Adipocyte (in vitro differentiated cells): ENCODE measurements at places on chromosomes 7 and 10.

DNA sequence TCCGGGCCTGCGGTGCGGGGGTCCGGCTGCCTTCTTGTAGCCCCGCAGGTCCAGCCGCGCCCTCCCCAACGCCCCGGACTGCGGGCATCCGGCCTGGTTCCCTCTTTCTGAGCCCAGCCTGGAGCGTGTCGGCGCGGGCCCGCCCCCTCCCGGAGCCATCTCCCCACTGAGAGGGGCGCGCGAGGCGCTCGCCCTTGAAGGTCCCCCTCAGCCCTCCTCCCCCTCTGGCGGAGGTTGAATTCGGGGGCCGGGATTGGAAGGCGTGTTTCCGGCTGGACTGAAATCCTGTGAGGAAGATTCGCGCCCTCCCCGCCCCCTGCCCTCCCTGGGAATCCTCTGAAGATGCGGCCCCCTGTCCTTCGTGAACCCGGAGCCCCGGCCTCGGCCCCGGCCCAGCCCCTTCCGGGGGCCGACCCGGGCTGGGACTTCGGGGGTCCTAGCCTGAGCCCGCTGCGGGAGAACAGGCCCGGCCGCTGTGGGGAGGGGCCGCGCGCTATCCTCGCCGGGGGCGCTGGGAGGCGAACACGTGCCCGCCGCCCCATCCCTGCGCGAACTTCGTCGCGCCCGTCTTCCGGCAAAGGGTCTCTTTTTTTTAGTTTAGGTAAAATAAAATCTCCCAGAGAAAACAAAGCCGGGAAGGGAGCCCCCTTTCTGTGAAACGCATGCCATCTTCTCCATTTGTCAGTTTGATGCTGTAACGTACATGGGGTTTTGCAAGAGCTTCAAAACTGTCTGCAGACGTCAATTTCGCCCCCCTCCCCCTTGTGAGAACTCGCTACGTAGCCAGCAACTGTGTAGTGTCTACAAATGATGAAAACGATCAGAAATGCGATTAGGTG lies 636 bp downstream of the PDCD4 start:
- DNase-seq: peak; percentile 89

DNA sequence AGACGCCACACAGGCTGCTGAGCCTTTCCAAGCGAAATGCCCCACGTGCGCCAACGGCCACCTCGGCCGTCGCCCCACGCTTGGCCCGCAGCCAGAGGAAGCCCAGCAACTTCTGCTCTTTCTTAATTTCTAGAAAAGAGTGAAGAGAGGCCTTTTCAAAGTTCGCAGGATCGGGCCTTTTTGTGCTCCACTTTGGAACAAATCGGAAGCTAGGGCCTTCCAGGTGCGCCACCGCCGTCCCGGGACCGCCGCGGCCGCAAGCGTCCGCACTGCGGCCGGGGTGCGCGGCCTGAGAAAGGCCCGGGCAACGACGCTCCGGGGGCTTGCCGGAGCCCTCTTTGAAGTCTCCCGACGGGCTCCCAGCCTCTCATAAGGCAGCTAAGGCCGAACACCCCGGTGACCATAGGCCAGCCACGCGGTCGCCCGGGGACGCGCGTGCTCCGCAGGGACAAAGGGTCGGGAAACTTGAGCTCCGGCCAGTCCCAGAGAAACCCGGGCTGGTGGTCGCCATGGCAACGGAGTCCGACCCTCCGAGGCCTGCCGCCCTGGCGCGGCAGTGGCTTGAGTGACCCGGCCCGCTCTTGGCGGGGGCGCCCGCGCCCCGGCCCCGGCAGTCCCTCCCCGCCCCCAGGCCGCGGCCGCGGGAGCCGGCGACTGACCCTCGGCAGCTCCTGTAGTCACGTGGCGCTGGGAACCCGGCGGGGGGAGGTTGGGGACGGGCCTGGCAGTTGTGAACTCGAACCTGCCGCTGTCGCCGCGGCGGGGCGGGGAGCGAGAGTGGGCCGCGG lies at the start of gene REPIN1:
Gene REPIN1, plus strand, starts transcription at position 727 of the 788 bp plus-strand sequence. CDS start 890 bp downstream, outside the sequence.
- DNase-seq: peak; percentile 87

DNA sequence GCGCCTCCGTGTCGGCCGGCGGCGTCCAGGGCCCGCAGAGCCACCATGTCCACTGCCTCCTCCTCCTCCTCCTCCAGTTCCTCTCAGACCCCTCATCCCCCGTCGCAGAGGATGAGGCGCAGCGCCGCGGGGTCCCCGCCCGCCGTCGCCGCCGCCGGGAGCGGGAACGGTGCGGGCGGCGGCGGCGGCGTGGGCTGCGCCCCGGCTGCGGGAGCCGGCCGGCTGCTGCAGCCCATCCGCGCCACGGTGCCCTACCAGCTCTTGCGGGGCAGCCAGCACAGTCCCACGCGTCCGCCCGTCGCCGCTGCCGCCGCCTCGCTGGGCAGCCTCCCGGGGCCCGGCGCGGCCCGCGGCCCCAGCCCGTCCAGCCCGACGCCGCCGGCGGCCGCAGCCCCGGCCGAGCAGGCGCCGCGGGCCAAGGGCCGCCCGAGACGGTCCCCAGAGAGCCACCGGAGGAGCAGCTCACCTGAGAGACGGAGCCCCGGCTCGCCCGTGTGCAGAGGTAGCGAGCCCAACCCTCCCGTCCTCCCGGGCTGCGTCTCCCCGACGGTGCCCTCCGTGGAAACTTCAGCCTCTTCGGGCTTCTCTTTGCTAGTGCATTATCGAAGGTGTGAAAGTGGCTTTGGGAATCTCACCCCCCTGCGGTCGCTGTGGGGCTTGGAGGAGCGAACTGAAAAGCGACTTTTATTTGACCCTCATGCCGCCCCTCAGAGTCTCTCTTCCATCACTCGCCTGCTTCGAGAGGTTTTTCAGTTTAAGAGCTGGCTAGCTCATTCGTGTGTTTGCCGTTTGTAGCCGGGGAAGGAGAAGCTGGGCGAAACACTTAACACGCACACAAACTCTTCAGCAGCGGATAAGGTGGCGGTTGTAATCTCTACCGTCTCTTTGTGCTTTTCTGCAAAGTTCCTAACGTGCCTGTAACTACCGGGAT lies 975 bp downstream of the GLCCI1 start:
- peak; percentile 55 for DNase-seq

- no peak for DNase-seq
Observed at GRCh38 chr7:28700096-28700495, 258.0 kb downstream of the TRIL start.

DNA sequence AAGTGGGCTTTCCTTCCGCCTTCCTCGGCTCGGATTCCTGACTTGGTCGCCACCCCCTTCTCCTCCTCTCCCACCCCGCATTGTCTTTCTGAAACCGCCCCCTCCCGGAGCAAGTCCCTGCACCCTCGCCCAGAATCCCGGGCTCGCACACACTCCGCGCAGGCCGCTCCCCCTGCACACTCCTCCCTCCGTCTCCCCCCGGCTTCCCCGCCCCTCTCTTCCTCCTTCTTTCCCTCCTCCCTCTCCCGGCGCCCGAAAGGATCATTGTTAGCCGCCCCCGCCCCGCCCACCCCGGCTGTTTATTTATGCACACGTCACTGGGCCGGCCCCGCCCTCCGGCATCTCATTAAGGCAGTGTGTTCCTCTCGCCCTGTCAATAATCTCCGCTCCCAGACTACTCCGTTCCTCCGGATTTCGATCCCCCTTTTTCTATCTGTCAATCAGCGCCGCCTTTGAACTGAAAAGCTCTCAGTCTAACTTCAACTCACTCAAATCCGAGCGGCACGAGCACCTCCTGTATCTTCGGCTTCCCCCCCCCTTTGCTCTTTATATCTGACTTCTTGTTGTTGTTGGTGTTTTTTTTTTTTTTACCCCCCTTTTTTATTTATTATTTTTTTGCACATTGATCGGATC lies at the start of gene TCF7L2:
Gene TCF7L2, plus strand, starts transcription at position 373 of the 633 bp plus-strand sequence. CDS start 510 bp downstream, outside the sequence.
- DNase-seq: peak; percentile 99

DNA sequence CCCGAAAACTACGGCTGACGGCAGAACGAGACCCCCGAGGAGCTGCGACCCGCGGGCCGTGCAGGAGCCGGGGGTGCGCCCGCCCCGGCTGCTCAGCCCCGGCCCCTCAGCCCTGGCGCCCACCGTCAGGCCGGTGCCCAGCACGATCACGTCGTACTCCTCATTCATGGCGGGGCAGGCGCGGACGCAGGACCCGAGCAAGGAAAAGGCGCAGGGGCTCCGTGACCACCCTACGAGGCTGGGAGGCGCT lies 218 bp downstream of the GDI2 start:
- DNase-seq: no peak

DNA sequence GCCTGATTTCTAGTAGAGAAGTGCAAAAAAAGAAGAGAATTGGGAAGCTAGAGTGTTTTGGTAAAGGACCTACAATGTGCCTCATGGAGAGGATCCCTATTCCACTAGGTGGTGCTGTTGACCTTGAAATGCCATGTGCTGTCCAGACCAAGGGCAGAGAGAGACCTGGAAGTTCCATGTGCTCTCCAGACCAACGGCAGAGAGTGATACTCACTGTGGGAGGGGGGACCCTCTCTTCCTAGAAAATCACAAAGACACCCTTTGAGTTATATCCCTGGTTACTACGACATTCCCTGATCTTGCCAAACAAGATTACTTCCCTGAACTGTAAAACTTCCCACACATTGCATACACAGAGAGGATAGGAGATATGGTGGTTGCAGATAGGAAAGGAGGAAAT lies 212.7 kb upstream of the ZNF804B start:
- DNase-seq: no peak

GRCh38 chr10:62414359-62414758 lies 40.2 kb downstream of the ZNF365 start:
- DNase-seq: no peak

DNA sequence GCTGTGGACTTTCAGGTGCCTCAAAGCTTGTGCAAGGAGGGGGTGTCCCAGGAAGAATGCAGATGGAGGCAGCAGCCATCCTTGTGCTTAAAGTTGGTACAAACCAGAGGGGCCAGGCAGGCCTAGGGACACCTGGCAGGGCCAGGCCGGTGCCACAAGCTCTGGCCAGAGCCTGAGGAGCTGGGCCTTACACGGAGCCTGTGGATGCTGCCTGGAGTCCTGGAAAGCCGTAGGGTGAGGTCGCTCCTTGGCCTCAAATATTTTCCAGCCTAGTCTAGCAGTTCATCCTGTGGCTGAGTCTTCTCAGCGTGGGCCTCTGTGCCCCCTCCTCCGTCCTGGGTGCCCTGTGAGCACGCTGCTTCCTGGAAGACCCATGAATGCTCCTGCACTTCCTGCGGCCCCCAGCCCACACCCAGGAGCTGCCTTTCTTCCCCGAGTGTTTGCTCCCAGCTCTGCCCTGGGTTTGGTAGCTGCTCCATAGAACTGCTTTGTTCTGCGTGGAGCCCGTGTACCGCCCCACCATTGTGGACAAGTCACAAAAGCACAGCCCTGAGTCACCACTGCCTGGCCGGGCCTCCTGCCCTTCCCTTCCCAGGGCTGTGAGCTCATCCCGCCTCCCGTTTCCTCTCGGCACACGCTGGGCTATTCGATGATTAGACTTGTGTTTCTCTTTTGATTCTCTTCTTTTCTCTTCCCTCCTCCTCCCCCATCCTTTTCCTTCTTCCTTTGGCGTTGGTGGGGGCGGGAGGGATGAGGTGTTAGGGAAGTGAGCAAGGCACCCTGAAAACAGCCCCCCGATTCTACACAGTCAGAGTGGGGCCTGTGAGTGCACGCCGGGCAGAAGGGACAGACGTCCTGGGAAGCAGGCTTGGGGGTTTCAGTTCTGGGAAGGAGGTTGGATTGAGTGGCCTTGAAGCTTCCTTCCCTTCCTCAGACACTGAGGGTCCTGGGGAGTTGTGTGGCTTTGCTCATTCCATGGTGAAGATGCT lies 73.2 kb upstream of the SHH start:
- DNase-seq: peak; percentile 2

GRCh38 chr10:77261146-77261545 lies 376.5 kb downstream of the KCNMA1 start:
- no peak for DNase-seq

GRCh38 chr7:43779045-43779812 lies 20.7 kb downstream of the BLVRA start:
- DNase-seq: no peak

- no peak for DNase-seq
Observed at GRCh38 chr10:61784354-61785133, 117.0 kb upstream of the ARID5B start.

- DNase-seq: no peak
Observed at GRCh38 chr7:121793716-121794115, 79.2 kb upstream of the PTPRZ1 start.

GRCh38 chr7:21500117-21500832 lies 42.6 kb upstream of the DNAH11 start:
- DNase-seq: no peak

GRCh38 chr7:105269397-105269796 lies 119.3 kb downstream of the SRPK2 start:
- DNase-seq: no peak

GRCh38 chr7:76073335-76073990 lies 25.6 kb downstream of the MDH2 start:
- DNase-seq: no peak

GRCh38 chr10:8050556-8051108 lies 3.9 kb upstream of the GATA3 start:
- DNase-seq: peak; percentile 49

GRCh38 chr7:157016352-157017041 lies 6.0 kb upstream of the MNX1 start:
- no peak for DNase-seq

- peak; percentile 26 for DNase-seq
Observed at GRCh38 chr7:81857385-81857784, 87.5 kb upstream of the HGF start.

GRCh38 chr7:80611779-80612178 lies 26.7 kb upstream of the CD36 start:
- DNase-seq: peak; percentile 48

DNA sequence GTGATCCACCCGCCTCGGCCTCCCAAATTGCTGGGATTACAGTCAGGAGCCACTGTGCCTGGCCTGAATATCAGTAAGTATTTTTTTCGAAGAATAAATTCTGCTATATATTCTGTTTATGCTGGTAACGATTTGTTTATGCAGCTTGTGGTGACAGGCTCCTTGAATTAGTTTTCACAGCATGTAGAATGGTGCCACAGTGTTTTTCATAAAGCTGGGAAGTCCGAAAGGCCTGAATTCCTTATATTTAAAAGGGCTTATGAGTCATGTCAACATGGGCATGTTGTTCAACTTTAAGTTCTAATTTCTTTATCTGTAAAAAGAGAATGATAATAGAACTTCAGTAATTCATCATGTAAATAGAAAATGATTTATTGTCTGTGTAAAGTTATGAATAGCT lies 42.2 kb upstream of the WASL start:
- DNase-seq: no peak

- no peak for DNase-seq
Observed at GRCh38 chr7:73768641-73769480, 1.2 kb downstream of the CLDN3 start.

DNA sequence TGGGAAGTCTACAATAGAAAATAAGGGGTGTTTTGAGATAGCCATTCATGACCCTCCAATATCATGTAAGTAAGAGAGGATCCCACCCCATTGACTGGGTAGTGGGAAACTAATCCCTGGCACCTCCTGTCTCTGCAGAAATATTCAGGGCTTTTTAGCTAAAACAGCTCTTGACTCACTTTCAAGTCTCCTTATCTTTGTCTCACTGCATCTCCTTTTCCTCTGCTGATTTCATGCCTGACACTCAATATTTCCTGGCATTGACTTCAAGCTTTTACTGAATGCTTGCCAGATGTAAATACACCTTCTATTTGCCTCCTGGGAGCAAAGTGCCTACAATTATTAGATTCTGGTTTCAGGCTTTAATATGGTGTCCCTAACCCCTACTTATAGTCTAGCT lies 57.1 kb downstream of the CHRM2 start:
- DNase-seq: peak; percentile 15
